Stimulated activated CD4-positive, alpha-beta T cell treated with anti-CD3 and anti-CD28 coated beads, Interleukin-1b, Interleukin-23, amount 100 ng/mL, for 48 hours (primary cell): ENCODE measurements at places on chromosomes 12 and 14.

DNA sequence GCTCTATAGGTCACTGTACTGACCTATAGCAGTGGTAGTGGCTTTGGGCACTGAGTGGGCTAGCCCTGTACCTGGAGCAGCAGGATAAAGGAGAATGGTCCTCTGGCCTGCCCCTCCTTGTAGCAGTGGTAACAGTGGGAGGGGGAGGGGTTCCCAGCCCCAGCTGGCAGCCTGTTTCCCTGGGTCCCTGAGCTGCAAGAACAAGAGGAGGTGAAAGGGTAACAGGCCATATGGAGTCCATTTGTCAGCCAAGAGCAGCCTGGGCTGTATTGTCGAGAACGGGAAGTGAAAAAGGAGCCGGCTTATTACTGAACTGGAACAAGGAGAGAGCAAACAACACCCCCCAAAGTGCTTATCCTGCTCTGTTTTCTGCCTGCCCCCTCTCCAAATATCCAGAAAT lies 73.8 kb upstream of the SRSF5 start:
- DNase-seq, result no peak

DNA sequence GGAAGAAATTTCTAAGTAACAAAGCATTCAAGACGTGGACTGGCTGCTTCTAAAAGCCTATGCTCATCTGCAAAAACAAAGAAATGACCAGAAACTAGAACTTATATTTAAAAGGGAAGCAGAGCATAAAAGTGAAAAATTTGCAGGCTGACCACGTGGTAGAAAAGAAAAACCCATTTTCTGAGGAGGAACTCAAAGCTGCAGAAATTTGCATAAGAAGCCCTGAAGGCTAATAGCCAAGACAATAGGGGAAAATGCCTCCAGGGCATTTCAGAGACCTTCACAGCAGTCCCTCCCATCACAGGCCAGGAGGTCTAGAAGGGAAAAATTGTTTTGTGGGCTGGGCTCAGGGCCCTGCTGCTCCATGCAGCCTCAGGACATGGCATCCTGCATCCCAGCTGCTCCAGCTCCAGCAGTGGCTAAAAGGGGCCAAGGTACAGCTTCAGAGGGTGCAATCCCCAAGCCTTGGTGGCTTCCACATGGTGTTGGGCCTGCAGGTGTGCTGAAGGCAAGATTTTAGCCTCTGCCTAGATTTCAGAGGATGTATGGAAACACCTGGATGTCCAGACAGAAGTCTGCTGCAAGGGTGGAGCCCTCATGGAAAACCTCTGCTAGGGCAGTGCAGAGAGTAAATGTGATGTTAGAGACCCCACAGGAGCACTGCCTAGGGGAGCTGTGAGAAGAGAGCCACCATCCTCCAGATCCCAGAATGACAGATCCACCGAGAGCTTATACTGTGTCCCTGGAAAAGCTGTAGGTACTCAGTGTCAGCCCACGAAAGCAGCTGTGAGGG lies 55.5 kb downstream of the CHGA start:
- no peak for DNase-seq

- no peak for DNase-seq
These were observed 567.3 kb downstream of the SLC16A7 start for GRCh38 chr12:60162988-60163720.

DNA sequence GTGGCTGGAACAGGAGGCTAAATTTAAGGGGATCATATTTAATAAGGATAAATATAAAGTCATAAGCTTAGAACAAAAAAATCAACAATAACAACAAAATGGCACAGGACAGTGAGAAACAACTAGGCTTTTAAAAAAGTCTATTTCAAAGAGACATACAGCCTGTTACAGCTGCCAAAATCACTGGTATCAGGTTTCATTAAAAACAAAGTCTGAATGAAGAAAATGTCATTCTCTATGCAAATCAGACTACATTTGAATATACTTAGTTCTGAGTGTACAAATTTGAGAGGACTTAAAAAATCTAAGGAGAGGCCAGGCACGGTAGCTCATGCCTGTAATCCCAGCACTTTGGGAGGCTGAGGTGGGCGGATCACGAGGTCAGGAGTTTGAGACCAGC lies 44.0 kb downstream of the TFCP2 start:
- no peak for DNase-seq

- DNase-seq, result peak; percentile 53
These were observed at the start of gene C14orf132 for GRCh38 chr14:96038920-96039632. C14orf132 (plus strand) TSS chr14:96039362; CDS start chr14:96039501, 139 bp downstream.

DNA sequence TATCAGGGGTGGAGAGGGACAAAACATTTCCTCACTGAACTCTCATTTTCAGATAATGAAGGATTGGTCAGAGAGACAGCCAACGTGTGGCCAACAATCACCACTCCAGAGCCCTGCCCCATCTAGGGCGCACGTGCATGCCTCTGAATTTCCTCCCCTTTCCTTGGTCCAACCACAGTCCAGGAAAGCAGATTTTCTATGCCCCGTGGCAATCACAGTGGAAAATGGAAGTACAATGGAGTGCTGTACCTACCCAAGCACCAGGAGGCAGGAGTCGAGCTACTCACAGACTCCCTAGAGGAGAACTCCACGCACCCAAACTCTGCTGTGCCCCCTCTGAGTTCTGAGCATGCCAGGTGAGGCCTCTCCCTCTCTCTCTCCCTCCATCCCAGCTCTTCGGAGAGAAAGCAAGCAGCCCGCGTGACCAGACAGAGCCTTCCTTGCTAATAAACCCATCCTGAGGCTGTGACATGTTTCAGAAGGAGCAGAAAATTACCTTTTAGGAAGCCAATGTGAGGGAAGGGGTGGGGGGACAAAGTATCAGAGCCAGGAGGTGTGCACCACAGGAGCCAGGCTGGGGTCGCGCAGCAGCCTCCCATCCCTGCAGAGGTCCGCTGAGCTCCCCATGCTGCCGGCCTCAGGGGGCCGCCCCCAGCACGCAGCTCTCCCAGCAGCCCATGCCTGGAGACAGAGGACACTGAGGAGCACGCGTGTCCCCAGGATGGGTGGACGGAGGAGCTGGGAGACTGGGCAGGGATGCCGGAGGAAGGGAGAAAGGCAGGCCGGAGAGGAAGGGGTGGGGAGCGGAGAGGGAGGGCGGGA lies 73.4 kb downstream of the PITPNM2 start:
- no peak for DNase-seq

GRCh38 chr12:124698211-124698997 lies 131.0 kb upstream of the NCOR2 start:
- no peak for DNase-seq

GRCh38 chr12:2756756-2757155 lies 38.0 kb upstream of the FKBP4 start:
- DNase-seq, result no peak

DNA sequence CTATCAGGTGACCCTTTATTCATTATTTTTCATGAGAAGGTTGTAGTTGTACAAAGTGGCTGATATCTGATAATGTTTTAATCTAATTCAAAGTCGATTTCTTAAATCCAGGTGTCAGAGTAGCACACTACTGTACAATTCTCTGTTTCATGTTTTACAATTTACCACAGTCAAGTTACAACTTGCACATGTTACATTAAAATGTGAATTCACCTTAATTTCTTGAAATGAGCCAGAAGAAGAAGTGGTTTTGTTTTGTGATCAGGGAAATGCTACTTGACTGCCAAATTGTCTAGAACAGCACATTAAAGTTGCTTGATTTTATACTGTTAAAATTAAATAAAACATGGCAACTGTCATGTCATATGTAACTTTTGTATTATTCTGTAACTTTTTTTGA lies 23.2 kb downstream of the LRRK2 start:
- no peak for DNase-seq

GRCh38 chr14:61563880-61564617 lies 131.3 kb upstream of the HIF1A start:
- DNase-seq, result no peak

- DNase-seq, result no peak
These were observed 228.1 kb downstream of the KCNC2 start for GRCh38 chr12:74981541-74981940.
